ENCODE measurements at places on chromosomes 4 and X.

DNA sequence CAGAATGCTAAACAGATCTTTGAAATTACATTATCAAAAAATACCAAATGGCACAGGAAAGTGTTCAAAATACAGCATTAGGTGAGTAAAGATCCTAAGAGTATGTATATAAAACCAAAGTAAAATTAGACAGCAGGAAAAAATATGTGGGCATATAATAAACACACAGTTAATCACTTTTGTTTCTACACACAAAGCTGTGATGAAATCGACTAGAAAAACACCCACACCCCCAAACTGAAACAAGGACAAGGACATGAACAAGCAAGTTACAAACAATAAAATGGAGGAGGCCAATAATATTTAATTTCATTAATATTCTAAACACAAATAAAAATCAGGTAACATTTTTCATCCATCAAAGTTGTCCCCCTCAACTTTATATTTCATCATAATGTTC is 143.2 kb downstream of the FRYL start:
- no peak for DNase-seq

GRCh38 chrX:49901048-49901447 is 21.3 kb upstream of the CLCN5 start:
- DNase-seq = no peak

DNA sequence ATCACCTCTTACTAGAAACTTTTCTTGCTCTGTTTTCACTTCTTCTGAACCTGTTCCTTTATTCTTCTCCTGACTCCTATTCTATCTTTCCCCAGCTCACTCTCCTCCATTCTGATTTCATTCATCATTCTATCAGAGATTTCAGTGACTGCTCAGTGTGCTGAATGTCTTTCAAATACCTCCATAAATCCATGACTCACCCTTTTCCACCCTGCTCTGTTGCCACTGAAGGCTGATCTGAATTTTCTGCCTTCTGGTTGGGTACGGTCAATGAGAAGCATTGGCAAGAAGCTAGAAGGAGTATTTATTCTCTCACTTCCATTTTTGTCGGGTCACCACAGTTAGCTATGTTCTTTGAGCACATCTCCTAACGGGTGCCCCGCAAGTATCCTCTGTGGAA is 265.9 kb downstream of the CBLL2 start:
- no peak for DNase-seq

DNA sequence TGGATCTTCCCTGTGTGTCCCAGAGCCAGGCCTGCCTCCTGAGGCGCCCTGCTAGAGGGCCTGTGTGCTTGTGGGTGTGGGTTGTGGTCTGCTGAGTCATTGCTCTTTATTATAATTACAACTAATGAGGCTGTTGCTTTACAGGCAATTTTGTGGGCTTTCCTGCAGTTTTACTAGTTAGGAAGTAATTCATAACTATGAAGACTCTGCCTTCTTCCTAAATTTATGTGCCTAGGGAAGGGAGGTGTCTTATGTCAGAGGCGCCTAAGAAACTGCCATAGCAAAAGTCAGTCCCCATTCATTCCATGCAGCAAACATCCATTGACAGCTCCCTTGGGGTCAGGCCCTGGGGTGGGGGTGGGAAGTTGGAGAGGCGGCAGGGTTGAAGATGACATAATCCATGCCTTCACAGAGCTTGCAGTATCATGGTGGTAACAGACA is 359.2 kb downstream of the IDS start:
- no peak for DNase-seq

DNA sequence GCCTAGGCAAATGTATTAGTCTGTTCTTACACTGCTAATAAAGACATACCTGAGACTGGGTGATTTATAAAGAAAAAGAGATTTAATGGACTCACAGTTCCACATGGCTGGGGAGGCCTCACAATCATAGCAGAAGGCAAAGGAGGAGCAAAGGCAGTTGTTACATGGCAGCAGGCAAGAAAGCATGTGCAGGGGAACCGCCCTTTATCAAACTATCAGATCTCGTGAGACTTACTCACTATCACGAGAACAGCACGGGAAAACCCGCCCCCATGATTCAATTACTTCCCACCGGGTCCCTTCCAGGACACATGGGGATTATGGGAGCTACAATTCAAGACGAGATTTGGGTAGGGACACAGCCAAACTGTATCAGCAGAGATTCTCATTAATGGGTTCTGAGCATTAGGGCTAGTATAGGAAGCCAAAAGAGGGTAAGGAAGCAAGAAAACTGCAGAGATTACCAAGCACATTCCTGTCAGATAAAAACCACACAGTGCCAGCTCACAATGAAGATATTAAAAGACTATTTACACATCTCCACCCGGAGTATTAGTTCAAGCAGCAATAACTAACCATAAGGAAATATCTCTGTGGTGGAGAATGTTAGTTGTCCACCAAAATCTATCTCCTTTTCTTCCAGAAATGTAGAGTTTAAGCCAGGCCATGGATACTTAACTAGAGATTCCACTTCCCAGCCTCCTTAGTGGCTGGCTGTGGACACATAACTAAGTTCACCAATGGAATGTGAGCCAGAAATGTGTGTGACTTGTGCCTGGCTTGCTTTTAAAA is 61.2 kb upstream of the HOPX start:
- no peak for DNase-seq

DNA sequence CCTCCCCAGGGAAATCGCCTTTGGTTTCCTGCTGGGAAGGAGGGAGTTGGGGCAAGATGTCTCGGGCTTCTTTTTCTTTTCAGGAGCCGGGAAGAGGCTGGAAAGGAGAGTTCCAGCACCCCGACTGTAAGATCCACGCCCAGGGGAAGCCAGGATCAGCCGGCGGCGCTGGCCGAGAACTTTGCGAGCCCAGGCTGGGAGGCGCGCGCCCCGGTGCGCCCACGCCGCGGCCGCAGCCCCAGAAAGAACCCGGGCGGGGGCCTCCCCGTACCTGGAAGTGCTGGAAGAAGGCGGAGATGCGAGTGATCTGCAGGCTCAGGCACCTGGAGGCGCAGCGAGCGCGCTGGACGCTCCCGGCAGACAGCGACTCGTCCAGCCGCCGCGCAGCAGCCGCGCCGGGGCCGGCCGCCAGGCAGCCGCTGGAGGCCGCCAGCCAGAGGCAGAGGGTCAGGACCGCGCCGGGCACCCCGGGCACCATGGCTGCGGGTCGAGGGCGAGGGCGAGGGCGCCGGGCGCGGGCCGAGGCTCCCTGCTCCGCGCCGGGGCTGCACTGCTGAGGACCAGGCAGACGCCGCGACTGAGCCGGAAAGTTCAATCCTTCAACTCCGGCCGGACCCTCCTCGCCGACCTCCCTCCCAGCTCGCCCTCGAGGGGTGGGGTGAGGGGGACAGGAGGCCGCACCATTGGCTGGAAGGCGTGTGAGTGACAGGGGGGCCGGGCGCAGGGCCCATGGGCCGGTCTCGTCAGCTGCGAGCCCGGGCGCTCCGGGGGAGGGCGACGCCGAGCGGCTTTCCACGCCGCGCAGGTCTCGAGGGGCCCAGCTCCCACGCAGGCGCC is at the start of gene ANOS1:
TSS of gene ANOS1 (minus strand) at position 579 of the 837 bp plus-strand sequence. CDS start at position 478, 101 bp downstream.
- no peak for DNase-seq

DNA sequence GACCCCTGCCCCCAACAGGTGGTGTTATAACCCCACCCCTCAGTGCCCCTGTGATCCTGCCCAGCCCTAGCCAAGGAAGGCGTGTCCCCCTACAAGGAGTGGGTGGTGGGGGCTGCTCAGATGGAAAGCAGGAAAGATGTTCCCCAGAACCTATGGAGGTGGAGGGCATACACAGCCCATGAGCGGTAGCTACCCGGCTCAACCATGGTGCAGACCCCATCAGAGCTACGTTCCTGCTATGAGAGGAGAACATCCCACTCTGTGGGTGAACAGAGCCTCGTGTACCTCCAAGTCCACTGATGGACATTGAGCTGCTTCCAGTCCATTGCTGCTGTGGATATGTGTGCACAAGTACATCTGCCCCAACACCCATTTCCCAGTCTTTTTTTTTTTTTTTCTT is 71.1 kb downstream of the SHOX start:
- DNase-seq = no peak

GRCh38 chrX:15474028-15474427 is 19.1 kb downstream of the PIR start:
- no peak for DNase-seq

DNA sequence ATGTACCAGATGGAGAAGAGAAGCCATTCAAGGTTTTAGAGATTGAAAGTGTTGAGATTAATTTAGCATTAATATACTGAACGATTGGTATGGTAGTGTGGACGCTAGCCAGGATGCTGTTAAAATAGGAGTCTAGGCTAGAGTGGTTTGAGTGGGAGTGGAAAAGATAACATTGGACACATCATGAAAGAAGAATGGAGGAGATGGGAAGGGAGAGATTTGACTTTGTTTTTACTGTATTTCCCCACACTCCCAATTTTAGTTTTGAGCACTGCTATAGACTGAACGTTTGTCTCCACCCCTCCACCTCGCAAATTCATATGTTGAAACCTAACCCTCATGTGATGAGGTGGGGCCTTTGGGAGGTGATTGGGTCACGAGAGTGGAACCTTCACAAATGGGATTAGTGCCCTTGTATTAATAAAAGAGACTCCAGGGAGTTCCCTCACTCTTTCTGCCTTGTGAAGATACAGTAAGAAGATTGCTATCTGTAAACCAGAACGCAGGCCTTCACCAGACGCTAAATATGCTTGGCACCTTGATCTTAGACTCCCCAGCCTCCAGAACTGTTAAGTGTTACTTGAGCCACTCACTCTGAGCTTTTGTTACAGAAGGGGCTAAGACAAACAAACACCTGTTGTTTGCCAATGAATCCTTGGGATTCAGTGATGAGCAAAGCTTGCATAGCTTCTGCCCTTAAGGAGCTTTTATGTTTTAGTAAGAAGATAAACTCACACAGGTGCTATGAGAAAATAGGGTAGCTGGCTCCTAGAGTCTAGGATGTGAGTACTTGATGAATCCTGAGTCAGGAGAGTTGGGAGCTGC is 25.8 kb downstream of the USP9X start:
- DNase-seq = no peak

DNA sequence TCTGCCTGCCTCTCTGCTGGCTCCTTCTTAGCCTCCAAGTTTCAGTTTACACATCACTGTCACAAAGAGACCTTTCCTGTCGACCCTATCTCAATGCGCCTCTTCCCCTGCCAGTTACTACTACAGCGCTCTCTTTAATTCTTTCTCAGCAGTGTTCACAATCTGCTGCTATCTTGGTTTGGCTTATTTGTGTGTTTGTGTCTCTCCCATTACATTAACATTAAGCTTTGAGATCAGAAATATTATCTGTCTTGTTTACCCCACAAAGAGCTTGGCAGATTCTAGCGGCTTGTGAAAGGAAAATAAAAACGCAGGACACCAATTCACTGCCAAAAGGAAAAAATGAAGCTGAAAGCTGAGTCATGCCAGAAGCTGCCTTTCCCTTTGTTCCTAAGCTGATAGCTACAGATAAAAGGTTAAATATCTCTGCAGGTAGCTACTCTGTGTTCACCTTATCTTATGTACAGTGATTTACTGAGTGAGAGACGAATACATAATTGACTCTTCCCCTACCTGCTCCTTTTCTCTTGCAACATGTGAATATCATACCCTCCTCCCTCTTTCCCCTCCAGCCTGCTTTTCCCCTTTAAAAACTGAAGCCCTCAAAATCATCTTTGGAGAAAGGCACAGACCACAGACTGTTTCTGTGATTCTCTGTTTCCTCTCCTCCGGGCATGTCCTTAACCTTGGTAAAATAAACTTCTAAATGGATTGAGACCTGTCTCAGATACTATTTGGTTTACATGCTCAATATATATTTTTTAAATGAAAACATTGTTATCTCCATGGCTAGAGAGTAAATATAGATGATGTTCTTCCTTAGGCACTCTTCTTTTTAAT is 19.3 kb upstream of the SLC9A7 start:
- no peak for DNase-seq

DNA sequence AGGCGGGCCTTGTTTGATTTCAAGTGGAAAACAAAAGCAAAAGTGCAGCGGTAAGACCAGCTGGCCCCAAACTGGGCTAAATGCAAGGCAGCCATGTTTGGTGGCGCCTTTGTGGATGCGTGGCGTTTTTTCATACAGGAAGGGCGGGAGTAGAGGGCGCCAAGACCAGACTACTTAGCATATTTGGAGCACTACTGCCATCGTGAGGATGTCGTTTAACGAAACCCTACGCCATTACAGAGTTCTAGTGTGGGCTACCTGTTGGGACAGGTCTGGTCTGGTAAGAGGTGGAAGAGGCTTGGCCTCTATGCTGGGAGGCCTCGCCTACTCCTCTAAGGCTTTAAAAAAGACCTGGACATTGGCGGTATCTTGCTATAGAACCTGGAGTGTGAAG is 230.7 kb upstream of the STK26 start:
- no peak for DNase-seq

DNA sequence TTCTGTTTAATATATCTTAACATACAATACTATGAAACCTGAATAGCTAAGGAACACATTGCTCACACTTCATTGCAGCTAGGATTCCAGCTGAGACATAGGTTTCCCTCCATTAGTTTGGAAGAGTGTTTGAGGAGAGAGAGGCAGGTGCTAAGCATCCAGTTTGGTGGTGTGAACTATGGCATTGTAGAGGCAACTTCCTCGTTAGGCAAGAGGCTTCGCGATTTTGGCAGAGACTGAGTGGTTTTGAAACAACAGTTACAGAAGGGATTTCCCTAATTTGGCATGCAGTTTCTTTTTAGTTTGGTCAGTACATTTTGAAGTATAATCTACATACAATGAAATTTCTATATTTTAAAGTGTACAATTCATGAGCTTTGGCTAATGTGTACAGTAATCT is 117.1 kb upstream of the BMP3 start:
- no peak for DNase-seq

DNA sequence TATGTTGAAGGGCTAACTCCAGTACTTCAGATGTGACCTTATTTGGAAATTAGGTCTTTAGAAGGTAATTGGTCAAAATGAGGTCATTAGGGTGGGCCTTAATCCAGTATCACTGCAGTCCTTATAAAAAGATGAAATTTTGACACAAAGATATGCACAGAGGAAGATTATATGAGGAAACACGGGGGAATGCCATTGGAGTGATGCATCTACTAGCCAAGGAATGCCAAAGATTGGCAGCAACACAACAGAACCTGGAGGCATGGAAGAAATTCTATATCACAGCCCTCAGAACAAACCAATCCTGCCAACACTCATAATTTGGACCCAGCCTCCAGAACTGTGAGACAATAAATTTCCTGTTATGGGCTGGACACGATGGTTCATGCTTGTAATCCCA is 17.6 kb downstream of the TRIM61 start:
- no peak for DNase-seq

DNA sequence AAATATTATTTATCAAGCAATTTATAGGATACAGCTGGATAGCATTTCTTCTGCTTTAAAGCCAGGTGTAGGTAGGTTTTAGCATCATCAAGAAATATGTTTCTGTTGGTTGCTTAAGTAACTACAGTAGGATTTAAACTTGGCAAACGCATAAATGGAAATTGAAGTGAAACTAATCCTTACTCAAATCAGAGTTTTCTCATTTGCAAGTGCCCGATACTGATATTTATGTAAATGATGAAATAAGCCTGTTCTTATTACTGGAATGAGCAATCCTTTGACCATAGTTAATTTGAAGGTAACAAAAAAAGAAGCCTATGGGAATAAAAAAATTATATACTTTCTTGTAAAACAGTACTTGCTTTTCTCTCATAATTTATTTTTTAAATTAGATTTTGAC is 23.2 kb upstream of the PIGA start:
- no peak for DNase-seq

- DNase-seq = no peak
Observed at GRCh38 chr4:80029364-80029763, 43.7 kb downstream of the ANTXR2 start.

All from cortex of kidney (tissue), 1 donor.